Motor neuron (in vitro differentiated cells): ENCODE measurements at places on chromosomes 1 and 21.

GRCh38 chr1:154353966-154354365 lies 28.6 kb downstream of the ATP8B2 start:
- ATAC-seq, result no peak

GRCh38 chr1:243539636-243540035 lies 283.8 kb downstream of the SDCCAG8 start:
- no peak for ATAC-seq

- ATAC-seq, result peak; percentile 96
Observed at GRCh38 chr1:9835758-9836631, 12.2 kb upstream of the CLSTN1 start.

DNA sequence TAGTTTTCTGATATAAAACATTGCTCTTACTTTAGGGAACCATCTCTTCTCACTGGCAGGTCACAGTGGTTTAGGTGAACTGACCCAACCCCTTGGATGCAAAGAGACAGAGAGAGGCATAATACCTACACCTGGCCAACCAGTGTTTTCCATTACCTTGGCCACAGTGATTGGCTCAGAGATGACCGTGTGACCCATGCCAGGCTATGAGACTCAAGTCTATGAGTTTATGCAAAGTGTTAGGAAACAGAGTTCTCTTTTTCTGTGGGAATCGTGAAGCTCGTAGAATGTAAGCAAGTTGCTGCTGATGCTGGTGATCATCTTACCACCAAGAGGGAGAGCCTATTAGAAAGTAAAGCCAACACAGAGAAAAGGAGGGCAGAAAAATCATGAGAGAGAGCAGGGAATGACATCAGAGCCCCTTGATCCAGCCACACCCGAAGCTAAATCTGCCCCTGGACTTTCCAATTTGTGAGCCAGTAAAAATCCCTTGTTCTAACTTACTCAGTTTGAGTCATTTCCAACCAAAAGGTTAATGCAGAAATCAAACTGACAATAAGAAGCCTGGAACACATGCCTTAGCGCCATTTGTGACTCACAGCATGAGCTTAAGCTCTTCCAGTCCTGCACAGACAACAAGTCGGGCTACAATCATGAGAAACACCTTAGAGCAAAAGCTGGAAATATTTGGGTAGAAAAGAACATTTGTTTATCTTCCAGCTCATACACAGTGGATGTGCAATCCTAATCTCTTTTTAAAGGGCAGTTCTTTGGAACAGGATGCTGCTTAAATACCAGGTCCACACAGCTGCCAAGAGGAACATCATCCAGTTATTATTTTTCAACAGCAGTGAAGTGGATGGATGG lies 81.3 kb upstream of the KAZN start:
- ATAC-seq, result no peak

GRCh38 chr1:240409615-240410014 lies 202.3 kb downstream of the GREM2 start:
- ATAC-seq, result no peak
